ENCODE measurements at places on chromosomes 6 and 20. TPM values are rescaled to one million over a fixed set of nuclear protein-coding genes. Genes with fewer than 3 reads are reported as not detected.

DNA sequence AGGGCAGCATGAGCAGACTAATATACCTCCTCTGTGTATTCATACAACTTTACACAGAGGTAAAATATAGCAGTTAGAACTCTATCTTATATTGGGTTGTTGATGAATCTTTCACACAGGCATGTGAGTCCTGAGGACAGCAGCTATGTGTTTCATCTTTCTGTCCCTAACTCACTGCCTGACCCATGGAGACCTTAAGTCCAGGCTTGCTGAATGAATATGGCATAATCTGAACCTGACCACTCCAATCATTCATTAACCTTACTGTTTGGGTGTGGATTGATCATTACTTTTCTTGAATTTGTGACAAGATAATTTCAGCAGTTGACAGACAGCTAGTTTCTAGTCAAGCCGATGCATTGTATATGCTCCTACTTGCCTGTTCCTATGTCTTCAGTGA, 27.3 kb upstream of the TSPYL1 start:
- DNase-seq = no peak

- DNase-seq = peak; percentile 7
These were observed at the start of gene MCHR2 for GRCh38 chr6:99993533-99994251. Gene MCHR2 (minus strand): TSS chr6:99994223. CDS start chr6:99956147, 38,076 bp downstream.

GRCh38 chr6:166724576-166724975, 97.5 kb upstream of the RPS6KA2 start:
- DNase-seq = no peak

GRCh38 chr20:23018432-23018831, 16.7 kb upstream of the SSTR4 start:
- DNase-seq = no peak

DNA sequence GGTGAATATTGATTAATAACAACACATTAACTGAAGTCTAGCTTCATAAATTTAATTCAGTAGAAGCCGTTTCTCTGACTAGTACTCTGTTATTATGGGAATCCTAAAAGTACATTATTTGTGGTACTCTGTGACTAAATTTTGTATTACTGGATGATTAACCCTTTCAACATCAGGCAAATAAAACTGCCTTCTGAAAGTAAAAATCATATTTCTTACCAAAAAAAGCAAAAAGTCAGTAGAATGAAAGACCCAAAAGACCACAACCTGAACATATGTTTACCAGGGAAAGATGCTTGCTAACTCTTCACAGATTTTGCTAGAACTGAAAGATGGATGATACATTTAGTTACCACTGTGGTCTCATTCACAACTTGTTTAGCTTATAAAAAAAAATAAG, 73.2 kb downstream of the AHI1 start:
- no peak for DNase-seq

- peak; percentile 21 for DNase-seq
These were observed 24.6 kb downstream of the ATG5 start for GRCh38 chr6:106300944-106301343.

DNA sequence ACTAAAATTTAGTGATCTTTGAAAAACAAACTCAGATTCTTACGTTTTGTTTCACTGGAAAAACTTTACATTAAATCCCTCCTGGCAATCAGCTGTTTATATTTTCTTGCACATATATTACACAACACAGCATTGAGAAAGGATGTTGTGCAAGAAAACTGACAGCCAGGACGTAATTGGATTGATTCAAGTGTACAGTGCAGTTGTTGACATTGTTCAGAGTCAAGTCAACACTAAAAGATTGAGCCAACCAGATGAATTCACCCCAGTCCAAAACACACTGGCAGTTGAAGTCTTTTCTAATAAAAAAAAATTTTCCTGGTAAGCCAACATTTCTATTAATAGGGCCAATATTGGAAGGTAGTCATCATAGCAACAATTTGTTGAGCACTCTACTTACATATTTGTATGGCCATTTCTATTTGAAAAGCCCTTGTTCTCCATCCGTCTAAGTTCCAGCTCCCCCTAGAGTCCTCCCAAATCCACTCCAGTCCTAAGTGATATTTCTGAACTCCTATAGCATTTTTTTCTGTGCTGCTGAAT, 20.9 kb upstream of the VNN1 start:
- DNase-seq = no peak

DNA sequence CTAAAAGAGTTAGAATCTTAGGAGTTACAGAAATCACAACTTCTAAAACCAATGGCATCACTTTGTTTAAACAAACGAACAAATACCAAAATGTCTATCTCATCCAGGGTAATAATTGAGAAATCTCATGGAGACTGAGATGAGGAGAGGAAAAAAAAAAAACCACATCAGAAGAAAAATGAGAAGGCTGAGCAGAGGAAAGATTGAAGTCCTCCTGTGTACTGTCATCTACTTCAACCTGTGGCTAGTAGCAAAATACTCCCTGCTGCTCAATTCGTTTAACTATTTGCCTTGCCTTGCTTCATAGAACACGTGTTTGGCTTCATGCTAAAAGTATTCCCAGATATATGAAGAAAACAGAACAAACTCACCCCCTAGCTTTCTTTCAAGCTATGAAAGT, 143.7 kb downstream of the PDE10A start:
- DNase-seq = no peak

DNA sequence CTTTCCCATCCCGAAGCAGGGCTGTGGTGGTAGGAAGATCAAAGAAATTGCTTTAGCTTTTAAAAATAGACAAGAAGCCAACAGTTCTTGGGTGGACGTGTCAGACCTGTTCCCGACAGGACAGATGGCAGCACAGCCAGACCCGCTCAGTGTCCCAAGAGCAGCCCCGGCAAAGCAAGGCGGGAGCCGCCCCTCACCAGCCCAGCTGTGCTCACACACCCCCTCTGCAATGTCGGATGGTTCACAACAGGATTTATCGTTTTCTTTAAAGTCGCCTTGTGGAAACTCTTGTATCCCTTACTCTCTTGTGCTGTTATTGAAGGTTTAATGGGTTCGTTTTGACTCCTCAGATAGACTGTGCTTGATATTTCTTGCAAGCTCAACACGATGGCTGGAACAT, 302.4 kb downstream of the THBS2 start:
- no peak for DNase-seq

- DNase-seq = no peak
These were observed 623.4 kb downstream of the CDH26 start for GRCh38 chr20:60581606-60582115.

DNA sequence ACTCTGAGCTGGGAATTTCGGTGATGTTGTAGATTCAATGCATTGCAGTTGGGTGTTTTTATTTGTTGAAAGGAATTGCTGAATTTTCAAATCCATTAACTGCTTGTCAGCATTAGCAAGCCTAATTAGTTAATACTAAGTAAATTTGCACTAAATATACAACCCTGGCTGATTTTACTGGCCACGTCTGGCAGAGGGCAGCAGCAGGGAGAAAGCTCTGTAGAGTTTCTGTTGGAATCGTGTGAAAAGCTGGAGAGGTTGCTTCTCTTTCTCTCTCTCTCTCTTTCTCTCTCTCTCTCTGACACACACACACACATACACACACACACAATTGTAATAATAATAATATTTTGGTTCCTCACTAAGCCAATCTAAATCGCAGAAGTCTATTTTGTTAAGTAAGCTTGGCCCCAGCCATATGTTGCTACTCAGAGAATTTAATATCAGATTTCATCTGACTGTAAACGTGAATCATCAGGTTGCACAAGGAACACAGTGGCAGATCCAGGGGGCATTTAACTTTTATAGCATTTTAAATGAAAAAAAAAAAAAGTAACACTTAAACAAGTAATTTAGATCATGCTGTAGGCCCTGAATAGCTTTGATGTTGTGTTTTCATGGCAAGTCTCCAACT, 289.5 kb downstream of the ESR1 start:
- peak; percentile 28 for DNase-seq

GRCh38 chr6:143553337-143553736, 41.8 kb upstream of the FUCA2 start:
- no peak for DNase-seq

DNA sequence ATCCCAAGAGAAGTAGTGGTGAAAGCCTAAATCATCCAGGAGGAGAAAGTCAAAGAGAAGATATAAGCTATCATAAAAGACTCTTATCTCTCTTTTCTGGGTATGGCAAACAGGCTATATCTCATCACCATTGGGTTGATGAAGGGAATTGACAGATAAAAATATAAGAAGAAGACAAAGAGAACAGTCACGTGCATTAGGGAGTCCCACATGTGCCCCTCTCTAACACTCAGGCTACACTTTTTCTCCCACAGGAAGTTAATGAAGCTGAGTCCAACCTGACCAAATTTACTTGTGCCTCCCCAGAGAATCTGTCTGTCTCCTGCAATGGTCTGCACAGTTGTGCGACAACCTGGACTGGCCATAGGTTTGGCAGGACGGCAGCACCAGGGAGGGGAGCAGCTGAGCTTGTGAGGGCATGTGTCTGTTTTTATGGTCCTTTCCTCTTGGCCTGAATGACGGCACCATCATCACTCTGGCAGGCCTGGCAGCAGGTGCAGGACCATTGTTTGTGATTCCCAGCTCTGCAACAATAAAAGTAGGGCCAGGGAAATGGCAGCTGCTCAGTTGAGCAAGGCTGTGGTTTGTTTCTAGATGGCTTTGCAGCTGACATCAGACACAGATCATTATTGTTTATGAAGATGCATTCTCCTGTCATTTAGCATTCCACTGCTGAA, 144.5 kb upstream of the MCHR2 start:
- no peak for DNase-seq

DNA sequence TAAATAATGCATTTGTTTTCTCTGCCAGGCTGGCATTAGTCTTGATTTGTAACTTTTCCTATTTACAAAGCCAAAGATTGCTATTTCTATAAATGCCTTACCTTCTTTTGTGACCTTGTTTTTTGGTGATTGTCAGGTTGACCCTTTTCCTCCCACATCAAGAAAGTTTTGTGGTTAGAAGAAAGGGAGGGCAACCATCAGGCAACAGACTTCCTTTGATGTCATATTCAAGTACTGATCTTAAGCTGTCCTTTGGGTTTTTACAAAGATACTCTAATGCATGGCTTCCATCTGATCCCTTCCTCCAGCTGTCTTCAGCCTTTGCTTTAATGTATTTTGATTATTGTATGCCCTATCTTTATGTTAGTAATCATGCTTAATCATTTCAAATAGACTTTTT, 23.9 kb downstream of the RNF217 start:
- no peak for DNase-seq

DNA sequence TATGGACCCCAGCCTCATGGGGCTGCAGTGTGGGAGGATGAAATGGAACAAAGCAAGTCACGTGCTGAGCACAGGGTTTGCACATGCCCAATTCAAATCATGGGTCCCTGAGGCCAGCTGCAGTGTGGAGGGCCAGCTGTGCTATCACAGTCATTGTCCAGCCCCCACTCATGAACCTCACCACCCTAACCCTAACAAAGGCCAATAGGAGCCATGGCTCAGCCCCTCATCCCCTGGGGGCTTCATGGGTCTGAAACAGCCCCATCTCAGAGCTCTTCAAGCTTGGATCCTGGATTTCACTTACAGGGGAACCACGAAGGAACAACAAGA, 125.6 kb upstream of the MAFB start:
- DNase-seq = no peak

DNA sequence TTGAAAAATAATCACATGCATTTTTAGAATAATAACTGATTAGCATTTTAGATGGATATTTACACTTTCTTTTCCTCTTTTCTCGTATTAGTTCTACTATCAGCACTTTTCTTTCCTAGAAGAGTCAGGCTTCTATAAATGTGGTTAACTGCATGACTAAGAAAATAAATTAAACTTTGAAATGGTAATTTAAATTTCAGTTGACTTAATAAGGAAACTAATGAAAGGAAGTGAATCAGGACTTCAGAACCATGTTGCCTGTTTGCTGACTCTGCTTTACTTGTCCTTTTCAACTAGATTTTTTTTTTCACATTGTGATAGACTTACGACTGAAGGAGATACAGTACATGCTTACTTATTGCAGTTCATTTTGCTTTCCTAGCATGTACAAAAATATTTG, 1258.2 kb upstream of the EYS start:
- no peak for DNase-seq

The MLIP gene
- 0.30 TPM for polyA plus RNA-seq

The PRDM13 gene
- not detected for polyA plus RNA-seq

The LTB gene
- polyA plus RNA-seq = 0.91 TPM

The SLC22A16 gene
- polyA plus RNA-seq = 0.40 TPM

The TAP1 gene
- 7.7 TPM for polyA plus RNA-seq

The NOP56 gene
- 305 TPM for polyA plus RNA-seq

The MAP3K7 gene
- polyA plus RNA-seq = 61.3 TPM

The BHLHE23 gene
- not detected for polyA plus RNA-seq

The DNMT3B gene
- 10.1 TPM for polyA plus RNA-seq

The MCCD1 gene
- polyA plus RNA-seq = 11.9 TPM

The MMP24 gene
- polyA plus RNA-seq = 1.8 TPM

The VSX1 gene
- polyA plus RNA-seq = not detected

The INSM1 gene
- not detected for polyA plus RNA-seq
